ENCODE measurements at places on chromosomes 16 and 17.

GRCh38 chr17:56937687-56938086, 23.2 kb downstream of the COIL start:
- DNase-seq = peak; percentile 41

- DNase-seq = no peak
Observed at GRCh38 chr17:77637818-77638575, 320.5 kb upstream of the TNRC6C start.

DNA sequence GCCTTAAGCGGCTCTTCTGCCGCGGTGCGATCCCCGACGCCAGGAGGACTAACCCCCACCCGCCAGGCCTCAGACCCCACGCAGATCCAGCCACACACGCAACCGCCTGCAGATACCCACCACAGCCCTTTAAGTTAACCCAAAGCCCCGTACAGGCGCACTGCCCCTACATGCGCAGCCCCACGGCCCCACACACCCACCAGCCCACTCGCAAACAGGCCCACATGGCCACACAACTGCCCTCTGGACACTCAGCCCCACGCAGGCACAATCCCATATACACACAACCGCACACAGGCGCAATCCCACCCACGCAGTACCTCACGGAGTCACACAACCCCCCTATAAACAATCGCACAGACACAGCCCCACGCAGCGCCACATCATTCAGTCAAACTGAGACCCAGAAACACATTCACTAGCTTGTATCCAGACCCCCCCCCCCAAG, 41.7 kb downstream of the RAI1 start:
- no peak for DNase-seq

- DNase-seq = no peak
Observed at GRCh38 chr17:15891318-15891717, 53.6 kb upstream of the ADORA2B start.

DNA sequence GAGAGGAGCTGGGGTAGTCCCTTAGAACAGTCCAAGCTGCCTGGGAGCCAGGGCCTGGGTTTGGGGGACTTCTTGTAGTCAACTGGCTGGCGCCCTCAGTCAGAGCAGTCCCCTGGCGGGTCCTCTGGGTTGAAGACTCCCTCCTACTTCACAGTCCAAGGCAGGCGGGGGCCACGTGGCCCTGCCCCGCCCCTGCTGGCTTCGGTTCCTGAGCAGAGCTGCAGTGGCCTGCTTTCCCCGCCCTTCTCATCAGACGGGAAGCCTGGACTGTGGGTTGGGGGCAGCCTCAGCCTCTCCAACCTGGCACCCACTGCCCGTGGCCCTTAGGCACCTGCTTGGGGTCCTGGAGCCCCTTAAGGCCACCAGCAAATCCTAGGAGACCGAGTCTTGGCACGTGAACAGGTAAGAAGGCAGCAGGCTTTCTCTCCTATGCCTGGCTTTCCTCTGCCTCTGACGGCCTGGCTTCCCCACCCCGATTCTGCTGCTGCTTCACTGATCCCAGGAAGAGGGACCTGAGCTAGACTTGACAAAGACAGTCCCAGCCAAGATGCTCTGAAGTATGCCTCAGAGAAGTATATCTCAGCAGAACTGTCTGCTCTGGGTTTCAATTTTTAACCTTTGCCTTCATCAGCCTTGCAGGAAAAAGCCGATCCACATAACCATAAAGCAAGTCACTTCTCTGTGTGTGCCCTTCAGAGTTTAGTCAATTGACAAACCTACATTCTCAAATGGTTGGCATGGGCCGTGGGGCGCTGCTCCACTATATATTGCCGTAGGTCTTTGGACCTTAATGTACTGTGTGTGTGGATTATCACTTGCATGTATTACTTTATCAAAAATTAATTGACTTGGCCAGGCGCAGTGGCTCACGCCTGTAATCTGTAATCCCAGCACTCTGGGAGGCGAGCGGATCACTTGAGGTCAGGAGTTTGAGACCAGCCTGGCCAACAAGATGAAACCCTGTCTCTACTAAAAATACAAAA, 56.3 kb downstream of the SF3B3 start:
- peak; percentile 22 for DNase-seq

- DNase-seq = peak; percentile 57
Observed at GRCh38 chr16:88976366-88977017, 515 bp downstream of the CBFA2T3 start.

- DNase-seq = peak; percentile 45
Observed at GRCh38 chr17:4843321-4844000, 10.3 kb downstream of the MINK1 start.

DNA sequence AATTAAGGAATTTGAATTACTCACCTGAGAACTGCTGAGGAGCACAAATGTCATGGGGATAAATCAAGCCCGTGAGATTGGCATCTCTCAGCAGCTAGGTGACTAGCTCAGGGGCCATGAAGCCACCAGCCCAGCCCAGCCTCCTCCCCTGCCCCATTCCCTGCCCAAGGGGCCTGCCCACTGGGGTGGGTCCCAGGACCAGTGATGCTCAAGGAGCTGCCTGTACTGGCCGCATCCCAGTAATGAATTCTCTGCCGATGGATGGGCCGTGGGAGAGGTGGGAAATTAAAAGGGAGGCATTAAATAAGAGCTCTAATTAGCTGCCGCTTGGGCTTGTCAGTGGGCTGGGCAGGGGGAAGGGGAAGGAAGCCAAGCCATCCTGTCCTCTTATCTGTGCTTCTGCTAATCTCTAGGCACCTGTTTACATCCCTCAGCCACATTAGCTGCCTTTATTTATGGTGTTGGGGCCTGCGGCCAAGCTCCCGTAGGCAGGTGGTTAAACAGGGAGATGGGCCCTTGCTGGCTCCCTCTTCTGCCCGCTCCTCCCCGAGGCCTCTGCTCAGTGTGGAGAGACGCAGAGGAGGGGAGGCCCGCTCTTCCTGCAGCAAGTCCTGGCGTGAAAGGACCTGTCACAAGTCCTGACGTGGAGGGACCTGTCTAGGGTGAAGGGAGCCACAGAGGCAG, 48.8 kb downstream of the PIPOX start:
- no peak for DNase-seq

- DNase-seq = no peak
Observed at GRCh38 chr16:49467540-49468372, 94.2 kb downstream of the C16orf78 start.

GRCh38 chr17:56602292-56603130, 9.0 kb downstream of the NOG start:
- no peak for DNase-seq

GRCh38 chr17:68533887-68534694, 21.9 kb downstream of the PRKAR1A start:
- DNase-seq = peak; percentile 37

DNA sequence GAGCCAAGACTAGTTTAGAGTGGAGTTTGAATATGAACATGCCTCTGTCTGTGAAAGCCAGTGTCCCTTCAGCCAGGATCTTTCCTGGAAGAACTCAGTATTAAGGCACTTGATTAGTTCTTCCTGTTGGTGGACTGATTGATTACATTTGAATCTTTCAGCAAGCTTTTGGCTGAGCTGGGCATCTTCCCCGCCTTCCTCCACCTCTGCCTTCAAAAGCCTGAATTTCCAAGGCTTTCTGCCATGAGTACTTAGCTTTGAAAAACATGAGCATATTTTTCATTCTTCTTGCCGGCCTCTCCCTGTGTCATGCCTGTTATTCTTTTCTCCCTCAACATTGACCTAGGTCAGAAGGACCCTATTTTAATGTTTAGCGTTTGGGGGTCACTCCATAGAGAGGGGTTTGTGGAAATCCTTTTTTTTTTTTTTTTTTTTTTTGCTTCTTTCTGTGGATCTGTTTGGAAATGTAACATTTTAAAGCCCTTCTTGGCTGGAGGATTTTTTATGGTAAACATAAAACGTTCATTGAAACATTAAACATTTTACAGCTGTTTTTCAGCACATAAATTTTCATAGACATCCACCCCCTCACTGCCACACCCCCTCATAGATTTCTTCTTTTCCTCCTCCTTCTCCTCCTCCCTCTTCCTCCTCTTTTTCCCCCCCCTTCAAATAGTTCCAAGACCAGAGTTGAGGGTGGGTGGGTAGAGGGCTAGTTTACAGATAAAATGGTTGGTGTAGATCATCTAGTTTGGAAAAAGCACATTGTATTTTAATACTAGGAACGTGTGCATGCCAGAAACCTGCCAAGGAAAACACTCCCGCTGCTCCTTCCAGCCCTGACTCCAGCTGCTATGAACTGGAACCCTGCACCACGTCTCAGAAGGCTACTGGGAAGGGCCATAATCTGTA, 645.9 kb downstream of the WWOX start:
- DNase-seq = no peak

DNA sequence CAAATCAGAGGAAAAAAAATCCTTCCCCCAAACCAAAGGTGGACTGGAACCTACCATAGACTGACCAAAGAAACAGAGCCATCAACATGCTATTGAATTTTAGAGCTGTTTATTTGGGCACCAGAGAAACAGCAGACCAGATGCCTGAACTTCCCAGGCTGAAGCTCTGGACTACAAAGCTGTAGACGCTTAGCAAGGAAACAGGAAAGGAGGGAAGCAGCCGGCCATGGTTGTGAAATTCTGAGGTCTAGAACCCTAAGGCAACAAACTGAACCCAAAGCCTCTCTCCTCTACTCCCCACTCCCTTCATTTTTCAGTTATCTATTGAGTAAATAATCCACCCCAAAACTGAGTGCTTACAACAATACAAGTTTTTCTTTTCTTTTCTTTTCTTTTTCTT, 45.4 kb upstream of the MEIOC start:
- DNase-seq = peak; percentile 78

- no peak for DNase-seq
Observed at GRCh38 chr17:47276868-47277267, 23.2 kb downstream of the ITGB3 start.

DNA sequence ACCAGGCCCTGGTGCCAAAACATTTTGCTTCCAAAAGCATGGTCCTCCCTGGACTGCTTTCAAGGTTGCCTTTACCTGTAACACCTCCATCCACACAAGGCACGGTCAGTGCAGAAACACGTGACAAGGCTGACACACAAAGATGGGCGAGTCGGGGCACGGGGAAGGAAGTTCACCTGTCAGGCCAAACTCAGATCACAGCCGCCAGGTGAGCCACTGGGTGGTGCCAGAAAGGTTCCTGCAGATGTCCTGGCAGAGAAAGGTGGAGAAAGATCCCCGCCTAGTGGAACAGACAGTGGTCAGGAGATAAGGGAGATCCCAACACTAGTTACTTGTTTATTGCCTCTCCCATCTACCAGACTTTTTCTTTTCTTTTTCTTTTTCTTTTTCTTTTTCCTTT, 155.3 kb downstream of the AIPL1 start:
- no peak for DNase-seq

GRCh38 chr17:70314096-70314495, 144.8 kb downstream of the KCNJ2 start:
- no peak for DNase-seq

GRCh38 chr17:60390925-60391470, 935 bp downstream of the USP32 start:
- peak; percentile 79 for DNase-seq

DNA sequence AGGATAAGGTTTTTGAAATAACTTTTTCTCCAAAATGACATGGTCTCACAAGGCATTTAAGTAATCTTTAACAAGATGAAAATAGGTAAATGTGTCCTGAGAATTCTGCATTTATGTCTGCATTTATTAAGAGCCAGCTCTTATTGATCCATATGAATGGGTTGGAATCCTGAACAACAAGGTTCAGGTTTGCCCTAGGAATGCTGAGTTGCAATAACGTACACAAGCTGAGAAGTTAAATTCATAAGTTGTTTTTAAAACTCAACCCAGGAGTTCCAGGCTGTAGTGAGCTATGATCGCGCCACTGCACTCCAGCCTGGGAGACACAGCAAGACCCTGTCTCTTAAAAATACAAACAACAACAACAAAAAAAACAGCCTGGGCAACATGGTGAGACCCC, 28.1 kb downstream of the GLG1 start:
- DNase-seq = no peak

DNA sequence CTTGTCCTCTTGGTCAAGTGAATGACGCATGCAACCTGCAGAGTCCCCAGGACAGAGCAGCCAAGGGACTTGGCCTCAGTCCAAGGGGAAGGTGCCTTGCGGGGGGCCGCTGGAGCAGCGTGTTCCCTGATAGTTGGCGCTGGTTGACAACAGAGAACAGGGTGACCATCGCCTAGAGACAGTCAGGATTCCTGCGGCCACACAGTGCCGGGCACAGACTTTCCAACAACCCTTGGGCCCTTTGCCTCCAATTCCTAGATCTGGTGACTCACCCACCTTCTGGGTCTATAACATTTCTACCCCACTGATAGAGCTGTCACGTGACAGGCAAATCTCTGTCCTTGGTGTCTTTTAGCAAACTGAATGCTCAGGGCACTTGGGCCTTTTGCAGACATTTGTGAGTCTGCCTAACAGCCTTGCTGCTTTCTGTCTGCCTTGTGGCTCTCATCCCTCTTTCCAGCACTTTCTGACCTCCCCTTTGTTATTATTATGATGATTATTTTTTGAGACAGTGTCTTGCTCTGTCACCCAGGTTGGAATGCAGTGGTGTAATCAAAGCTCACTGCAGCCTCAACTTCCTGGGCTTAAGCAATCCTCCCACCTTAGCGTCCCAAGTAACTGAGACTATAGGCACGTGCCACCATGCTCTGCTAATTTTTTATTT, 11.9 kb upstream of the TEDC2 start:
- DNase-seq = no peak

DNA sequence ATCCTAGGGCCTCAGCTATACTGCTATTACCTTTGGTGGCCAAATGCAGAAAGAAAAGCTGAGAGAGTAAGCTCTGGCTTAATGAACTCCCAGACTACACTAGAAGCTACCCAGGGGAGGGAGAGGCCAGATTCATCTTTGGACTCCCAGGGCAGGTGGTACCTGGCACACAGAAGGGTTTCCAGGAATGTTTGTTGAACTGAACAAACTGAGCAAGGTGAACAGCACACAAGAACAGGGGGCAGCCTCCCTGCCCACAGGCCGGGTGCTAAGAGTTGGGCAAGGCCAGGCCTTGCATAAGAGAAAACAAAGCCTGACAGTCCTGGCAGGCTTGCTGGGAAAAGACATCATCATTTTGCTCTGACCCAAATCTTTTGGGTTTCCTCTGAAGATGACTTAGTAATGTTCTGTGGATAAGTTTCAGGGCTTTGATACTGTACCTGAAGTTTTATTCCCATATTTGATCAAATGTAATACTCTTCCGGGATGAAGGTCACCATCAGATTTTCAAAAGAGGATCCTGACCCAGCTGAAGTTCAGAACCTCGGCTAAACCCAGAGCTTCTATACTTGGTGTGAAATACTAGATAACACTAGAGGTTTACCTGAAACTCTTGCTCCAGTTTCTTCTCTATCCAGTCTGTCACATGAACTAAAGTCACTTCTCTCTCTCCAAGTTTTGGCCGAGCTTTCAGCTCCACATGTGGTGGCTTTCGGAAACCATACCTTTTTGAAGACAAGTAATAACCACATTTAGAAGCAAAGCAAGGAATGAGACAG, 20.5 kb upstream of the ERN1 start:
- DNase-seq = peak; percentile 36
